ENCODE measurements at places on chromosomes 7 and 10. TPM values are rescaled to one million over a fixed set of nuclear protein-coding genes. Genes with fewer than 3 reads are reported as not detected.

DNA sequence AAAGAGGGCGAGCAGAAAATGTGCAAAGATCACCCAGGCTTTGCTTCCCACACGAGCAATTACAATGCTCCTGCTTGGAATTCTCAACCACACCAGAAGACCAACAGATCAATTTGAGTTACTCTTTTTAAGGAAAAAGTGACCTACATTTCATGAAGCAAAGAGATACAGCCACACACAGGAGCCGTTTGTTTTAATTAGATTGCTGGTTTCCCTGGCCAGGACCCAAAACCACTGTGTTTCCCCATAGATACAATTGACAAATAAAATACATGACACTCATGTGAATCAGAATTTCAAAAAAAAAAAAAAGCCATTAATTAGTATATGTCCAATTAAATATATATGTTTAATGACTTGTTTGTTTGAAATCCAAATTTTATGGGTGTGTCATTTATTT lies 458.3 kb downstream of the PLXDC2 start:
- DNase-seq: peak; percentile 62

GRCh38 chr10:30686708-30687107 lies 57.2 kb upstream of the LYZL2 start:
- DNase-seq: no peak

GRCh38 chr7:94449151-94449725 lies 54.5 kb downstream of the COL1A2 start:
- peak; percentile 24 for DNase-seq

GRCh38 chr7:33750177-33750576 lies 155.2 kb upstream of the BMPER start:
- peak; percentile 12 for DNase-seq

PIP gene
- not detected for total RNA-seq

C10orf120 gene
- not detected for total RNA-seq

GRCh38 chr10:124688889-124689670 lies 55.1 kb downstream of the FAM53B start:
- DNase-seq: peak; percentile 70

- DNase-seq: no peak
Measured at GRCh38 chr7:479948-480499, 39.6 kb downstream of the PDGFA start.

DNA sequence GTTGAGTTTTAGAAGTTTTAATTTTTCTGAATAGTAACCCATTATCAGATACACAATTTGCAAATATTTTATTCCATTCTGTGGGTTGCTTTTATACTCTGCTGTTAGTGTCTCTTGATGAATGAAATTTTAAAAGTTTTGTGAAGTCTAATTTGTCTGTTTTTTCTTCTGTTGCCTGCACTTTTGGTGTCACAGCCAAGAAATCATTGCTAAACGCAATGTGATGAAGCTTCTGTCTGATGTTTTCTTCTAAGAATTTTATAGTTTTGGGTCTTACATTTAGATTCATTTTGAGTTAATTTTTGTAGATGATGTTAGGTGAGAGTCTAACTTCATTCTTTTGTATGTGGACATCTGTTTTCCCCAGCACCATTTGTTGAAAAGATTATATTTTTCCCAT lies 330.0 kb upstream of the FOXK1 start:
- no peak for DNase-seq

TAS2R41 gene
- not detected for total RNA-seq

DNA sequence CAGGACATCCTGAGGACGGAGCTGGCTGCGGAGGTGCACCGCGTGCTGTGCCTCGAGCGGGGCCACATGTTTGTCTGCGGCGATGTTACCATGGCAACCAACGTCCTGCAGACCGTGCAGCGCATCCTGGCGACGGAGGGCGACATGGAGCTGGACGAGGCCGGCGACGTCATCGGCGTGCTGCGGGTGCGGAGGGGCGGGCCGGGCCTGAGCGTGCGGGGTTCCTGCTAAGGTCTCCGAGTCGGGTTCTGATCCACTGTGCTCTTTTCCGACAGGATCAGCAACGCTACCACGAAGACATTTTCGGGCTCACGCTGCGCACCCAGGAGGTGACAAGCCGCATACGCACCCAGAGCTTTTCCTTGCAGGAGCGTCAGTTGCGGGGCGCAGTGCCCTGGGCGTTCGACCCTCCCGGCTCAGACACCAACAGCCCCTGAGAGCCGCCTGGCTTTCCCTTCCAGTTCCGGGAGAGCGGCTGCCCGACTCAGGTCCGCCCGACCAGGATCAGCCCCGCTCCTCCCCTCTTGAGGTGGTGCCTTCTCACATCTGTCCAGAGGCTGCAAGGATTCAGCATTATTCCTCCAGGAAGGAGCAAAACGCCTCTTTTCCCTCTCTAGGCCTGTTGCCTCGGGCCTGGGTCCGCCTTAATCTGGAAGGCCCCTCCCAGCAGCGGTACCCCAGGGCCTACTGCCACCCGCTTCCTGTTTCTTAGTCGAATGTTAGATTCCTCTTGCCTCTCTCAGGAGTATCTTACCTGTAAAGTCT lies 10.4 kb downstream of the ATG9B start:
- no peak for DNase-seq

GRCh38 chr7:8214244-8214824 lies 47.6 kb downstream of the ICA1 start:
- DNase-seq: peak; percentile 16

GRCh38 chr10:58044072-58044471 lies 223.6 kb downstream of the IPMK start:
- DNase-seq: peak; percentile 91

DNA sequence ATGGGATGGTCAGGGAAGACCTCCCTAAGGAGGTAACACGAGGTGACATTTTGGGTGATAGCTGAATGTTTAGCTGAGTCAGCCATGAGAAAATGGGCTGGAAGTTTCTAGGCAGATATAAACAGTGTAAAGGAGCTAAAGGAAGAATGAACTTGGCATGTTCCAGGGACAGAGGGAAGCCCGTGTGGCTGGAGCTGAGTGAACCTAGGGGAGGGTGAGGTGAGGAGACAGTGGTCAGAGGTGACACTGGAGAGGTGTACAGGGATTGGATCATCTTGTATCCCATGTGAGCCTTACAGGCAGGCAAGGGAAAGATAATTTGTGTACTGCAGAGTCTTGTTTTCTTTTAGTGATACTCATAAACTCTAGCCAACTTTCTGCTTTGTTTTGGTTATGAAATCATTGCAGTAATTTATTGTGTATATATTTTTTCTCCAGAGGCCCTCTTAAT lies 1.8 kb downstream of the STARD3NL start:
- no peak for DNase-seq

DNA sequence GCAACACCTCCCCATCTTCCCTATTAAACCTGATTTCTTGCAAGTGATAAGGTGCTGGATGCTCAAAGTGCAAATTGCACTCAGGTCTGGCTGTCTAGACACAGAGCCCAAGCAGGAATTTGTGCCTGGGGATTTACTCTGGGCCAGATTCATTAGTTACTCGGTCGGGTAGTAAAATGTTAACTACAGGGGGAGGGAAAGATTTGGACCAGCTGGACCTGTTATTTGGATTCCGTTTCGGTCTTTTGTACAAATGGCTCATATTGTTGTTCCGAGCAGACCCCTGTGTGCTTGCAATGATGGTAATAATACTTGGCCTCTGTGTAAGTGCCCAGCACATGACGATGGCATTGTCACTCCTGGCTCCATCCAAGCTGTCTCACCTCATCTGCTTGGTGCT lies 609.6 kb downstream of the KCNMA1 start:
- DNase-seq: no peak

DNA sequence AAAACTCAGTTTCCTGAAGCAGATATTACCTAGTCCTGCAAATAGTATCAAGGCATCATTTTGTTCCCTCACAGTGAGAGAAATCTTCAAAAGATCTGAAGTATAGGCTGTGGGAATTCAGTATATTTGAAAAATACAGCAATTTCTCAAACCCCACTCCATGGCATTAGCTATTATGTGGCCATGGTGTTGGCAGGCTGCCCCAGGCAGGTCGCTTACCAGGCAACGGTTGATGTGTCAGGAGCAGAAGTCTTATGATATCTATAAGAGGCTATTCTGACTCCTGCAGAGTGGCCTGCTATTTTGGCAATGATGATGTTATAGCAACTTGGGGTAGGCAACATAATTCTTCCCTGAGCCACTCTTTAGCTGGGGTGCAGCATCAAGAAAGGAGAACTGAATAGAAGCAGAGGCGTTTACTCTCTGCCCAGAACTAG lies 187.9 kb downstream of the PLXDC2 start:
- peak; percentile 43 for DNase-seq

DNA sequence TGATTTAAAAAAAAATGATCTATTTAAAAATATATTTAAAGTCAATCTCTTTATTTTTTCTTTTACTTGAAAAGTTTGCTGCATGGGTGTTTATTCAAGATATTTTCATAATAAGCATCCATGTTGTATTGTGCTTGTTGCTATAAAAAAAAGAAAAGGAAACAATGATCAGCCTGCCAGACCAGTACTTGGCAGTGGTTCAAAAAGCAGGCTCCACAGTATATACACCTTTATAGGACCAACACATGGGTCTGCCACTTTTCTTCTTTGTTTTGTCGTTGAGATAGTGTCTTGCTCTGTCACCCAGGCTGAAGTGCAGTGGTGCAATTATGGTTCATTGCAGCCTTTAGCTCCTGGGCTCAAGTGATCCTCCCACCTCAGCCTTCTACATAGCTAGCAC lies 228.0 kb downstream of the TWIST1 start:
- no peak for DNase-seq

CPA2 gene
- total RNA-seq: 0.38 TPM

OPN1SW gene
- not detected for total RNA-seq

DNA sequence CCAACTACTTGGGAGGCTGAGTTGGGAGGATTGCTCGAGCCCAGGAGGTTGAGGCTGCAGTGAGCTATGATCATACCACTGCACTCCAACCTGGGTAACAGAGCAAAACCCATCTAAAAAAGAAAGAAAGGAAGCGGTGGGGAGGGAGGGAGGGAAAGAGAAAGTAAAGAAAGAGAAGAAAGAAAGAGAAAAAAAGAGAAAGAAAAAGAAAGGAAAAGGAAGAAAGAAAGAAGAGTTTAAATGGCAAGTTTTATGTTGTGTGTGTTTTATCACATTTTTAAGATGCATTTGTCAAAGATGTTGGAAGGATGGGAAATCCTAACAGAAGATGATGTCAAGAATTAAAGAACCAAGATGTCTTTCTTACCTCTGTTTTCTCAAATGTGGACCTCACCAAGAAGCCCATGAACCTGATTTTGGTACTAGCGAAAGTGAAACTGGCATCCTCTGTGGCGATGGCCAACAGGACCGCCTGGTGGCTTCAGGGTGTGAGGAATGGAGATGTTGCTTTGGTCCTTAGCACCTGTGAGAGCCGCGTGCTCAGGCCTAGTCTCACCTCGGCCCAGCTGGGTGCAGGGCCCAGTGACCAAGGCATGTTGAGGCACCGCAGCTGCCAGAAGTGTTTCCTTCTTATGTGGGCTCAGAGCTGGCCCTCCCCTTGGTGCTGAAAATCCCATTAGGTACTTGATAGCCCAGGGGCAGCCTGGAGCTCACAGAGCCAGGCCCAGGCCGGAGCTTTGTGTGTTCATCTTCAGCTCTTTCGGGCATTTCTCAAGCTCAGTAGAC lies 9.8 kb downstream of the UCMA start:
- DNase-seq: no peak

- DNase-seq: no peak
Measured at GRCh38 chr10:89309156-89310055, 7.6 kb downstream of the IFIT2 start.

GRCh38 chr7:105257338-105257737 lies 131.4 kb downstream of the SRPK2 start:
- no peak for DNase-seq

AS3MT gene
- total RNA-seq: 1.7 TPM

DNA sequence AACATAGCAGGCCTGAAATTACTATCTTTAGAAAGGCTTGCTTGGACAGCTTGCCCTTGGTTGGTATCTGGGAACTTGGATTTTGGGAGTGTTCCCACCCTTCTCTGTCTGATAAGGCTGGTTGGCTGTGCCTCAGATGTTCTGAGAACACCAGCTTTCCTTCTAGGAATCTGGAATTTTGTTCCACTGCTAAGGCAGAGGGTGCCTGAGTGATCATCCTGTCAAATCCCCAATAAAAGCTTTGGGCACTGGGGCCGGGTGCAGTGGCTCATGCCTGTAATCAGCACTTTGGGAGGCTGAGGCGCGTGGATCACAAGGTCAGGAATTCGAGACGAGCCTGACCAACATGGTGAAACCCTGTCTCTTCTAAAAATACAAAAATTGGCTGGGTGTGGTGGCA lies 5.0 kb downstream of the TRUB1 start:
- DNase-seq: no peak

DNA sequence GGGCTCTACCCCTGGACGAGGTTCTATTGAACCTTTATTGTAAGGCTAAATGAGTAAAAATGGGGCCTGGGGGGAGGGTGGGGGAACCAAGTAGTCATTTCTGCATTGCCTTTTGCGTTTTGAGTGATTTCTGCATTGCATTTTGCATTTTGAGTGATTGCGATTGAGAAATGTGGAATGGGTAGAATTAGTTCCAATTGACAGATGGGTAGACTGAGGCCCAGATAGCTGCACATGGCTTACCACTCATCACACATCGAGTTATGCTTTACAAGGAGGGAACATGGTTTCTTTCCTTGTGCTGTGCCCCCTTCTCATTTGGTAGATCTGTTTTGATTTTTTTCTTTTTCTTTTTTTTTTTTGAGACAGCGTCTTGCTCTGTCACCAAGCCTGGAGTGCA lies 858.7 kb downstream of the TYW1 start:
- DNase-seq: no peak

CLCN1 gene
- under 0.01 TPM for total RNA-seq

GPR15LG gene
- not detected for total RNA-seq

CEP55 gene
- 1.2 TPM for total RNA-seq

DNA sequence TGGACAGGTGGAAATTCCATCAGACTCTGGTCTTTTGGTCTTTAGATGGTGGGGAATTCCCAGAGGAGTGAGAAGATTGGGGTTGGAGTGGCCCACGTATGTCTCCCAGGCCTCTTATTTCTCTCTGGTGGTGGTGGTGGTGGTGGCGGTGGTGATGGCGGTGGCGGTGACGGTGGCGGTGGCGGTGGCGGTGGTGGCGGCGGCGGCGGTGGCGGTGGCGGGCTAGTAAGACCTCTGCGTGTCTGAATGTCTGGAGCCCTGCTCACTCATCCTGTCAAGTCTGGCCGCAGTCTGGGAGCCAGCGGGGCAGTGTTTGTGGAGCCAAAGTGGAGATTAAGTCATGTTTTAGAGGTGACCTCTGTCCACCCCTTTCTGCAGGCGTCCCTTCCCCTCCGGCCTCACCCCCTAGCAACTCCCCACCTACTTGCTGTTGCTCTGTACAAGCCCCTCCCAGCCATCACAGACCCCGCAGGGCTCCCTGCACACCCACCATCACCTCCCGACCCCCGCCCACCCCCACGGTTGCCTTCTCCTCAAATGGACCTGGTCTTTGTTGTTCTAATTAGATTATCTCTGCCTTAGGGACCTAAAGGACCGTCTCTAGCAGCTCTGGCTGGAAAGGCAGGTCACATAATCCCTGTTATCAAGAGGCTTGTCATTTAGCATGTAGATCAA lies 165.0 kb upstream of the TBX20 start:
- no peak for DNase-seq

- DNase-seq: peak; percentile 52
Measured at GRCh38 chr10:95363303-95363912, 72.6 kb upstream of the PDLIM1 start.

GRCh38 chr7:99876491-99876890 lies 342 bp downstream of the OR2AE1 start:
- DNase-seq: no peak

TSPAN14 gene
- total RNA-seq: 47.8 TPM

GRCh38 chr7:30642789-30643188 lies 39.5 kb downstream of the CRHR2 start:
- DNase-seq: no peak

Data from mammary epithelial cell (primary cell).